ENCODE measurements at places on chromosomes 16 and 17.

GRCh38 chr17:40060887-40061608, 1.7 kb upstream of the THRA start:
- no peak for DNase-seq

DNA sequence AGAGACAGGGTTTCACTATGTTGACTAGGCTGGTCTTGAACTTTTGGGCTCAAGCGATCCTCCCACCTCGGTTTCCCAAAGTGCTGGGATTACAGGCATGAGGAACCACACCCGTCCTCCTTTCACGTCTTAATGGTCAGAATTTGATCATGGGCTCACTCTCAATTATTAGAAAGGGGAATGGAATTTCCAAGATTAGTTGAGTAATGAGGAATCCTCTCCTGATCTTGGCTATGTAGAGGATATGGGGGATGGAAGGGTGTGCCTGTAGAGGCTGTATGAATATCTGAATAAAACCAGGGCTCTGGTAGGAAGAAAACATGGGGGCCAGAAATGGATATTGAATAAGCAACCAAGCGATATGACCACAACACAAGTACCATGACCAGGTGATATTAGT, 25.9 kb upstream of the SMURF2 start:
- DNase-seq = peak; percentile 82

GRCh38 chr16:85348911-85349334, 236.7 kb upstream of the CIBAR2 start:
- DNase-seq = no peak

GRCh38 chr17:9444687-9445086, 130.9 kb downstream of the STX8 start:
- DNase-seq = peak; percentile 44

- peak; percentile 40 for DNase-seq
Observed at GRCh38 chr16:69123910-69124309, 8.5 kb downstream of the CHTF8 start.

- no peak for DNase-seq
Observed at GRCh38 chr17:43324205-43324893, 74.4 kb upstream of the ARL4D start.

GRCh38 chr17:58271216-58271931, 9.4 kb downstream of the MPO start:
- no peak for DNase-seq

DNA sequence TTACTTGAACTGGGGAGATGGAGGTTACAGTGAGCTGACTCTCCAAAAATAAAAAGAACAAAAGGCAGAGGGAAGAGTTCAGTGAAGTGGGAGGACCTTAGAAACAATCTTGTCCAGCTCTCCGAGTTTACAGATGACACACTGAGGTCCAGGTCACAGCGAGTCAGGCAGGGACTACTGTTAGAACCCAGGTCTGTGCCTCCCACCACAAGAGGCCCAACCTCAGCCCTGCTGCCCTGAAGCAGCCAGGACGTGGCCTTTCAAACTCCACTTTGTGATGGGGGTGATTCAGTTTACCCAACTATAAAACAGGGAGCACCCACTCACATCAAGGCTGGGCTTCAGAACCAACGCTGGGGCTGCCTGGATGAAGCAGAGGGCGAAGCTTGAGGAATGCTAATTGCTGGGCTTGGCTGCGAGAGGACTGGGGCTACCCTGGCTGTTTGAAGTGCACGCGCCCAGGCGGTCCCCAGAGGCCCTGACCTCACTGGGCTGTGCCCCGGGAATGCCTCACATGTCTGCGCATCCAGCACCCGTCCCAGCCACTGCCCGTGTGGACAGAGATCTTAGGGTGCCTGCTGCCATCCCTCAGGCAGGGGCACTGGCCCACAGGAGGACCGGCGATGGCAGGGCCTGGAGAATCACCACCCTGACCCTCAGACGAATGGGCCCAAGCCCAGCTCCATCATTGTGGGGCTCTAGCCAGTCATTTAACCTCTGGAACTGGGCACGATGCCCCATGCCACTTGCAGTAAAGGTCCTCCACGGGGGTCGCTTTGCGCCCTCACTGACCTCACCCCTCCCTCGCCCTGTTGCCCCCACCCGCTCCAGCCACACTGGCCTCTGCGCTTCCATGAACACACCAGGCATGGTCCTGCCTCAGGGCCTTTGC, 11.4 kb downstream of the SLC5A10 start:
- no peak for DNase-seq

GRCh38 chr17:65328567-65328966, 191.4 kb downstream of the RGS9 start:
- DNase-seq = no peak

GRCh38 chr17:79223471-79223870, 148.8 kb downstream of the ENGASE start:
- no peak for DNase-seq

- DNase-seq = no peak
Observed at GRCh38 chr16:785563-786535, 2.3 kb downstream of the RPUSD1 start.

DNA sequence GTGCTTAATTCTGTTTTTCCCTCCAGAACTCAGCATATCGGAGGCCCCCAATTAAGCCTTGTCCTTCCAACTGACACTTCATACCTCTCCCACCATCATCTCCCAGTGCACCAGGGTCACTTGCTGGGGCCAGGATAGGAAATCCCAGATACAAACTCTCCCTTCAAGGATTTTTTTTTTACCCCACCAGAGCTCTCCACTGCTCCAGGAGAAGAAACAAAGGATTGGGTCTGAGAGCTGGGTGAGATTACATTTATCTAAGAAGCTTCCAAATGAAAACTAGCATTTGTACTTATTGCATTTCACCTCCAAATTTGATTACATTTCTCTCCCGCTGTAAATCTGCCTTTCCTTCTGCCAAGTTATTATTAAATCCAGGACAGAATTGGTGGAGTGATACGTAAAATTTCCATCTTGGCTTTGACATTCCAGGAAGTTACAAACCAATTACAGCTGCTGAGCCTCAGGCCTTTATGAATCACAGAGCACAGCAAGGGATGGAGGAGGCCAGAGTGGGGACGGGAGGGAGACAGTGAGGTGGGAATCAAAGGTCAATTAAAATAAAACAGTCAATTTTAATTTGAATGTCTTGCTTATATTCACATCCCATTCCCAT, 123.5 kb downstream of the USP31 start:
- no peak for DNase-seq

GRCh38 chr17:63596856-63597586, 3.7 kb upstream of the TACO1 start:
- DNase-seq = no peak

GRCh38 chr17:42129109-42129837, 6.7 kb downstream of the HSPB9 start:
- no peak for DNase-seq

GRCh38 chr16:48596326-48596725, 13.7 kb downstream of the N4BP1 start:
- DNase-seq = no peak

GRCh38 chr17:75844530-75845057, 390 bp upstream of the UNC13D start:
- DNase-seq = no peak

DNA sequence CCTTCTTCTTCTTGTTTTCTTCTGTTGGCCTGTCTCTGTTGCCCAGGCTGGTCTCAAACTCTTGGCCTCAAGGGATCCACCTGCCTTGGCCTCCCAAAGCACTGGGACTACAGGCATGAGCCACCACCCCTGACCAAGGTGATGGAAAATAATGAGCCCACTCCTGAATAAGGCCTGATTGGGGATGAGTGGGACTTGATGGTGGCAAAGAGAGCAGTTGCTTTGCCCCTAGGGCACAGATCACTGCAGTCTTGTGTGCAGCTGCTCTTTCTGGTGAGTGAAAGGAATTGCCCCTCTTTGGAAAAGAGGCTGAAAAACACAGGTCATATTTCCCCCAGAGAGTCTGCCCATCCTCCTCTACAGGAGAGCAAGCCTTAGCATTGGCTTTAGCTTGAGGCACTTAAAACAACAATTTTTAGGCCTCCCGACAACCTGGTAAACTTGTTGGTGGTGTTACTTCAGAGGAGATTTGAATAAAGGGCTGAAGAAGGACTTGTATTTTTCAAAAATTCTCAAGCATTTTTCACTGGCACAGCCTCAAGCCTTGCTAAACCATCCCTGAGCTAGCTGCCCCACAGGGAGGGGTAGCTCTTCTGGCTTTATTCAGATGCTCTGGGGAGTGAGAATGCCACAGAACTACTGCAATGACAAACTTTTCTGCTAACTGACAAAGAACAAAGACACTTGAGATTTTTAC, 6.1 kb upstream of the PDP2 start:
- peak; percentile 58 for DNase-seq

DNA sequence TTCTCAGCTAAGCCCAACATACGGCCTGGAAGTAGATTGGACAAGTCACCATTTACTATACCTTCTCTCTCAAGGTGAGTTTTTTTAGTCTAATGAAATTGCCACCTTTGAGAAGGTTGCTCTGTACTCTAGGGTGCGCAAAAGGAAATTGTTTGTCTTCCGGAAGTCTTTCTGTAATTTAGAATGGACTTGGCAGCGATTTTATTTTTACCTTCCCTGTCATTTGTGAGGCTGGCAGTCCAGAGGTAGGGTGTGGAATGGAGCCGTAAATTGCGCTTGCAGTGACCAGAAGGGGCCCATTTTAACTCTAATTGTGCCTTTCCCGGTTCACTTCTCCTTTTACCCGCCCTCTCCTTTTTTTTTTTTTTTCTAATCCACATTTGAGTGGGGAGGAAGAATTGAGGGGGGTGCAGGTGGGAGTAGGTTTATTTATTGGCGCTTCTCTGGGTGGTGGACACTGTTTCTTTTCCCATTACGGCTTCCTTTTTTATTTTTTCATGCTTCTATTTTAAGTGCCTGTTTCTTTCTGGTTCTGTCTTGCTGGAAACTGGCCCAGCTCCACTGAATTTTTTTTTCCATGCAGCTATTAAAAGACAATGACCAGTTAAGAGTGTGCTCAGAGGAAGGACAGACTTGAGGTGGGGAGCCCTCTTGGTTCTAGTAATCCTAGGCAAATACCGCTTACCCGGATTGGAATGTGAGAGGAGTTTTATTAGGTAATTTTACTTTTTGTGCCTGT, 89.7 kb upstream of the CLEC18A start:
- peak; percentile 82 for DNase-seq

- DNase-seq = peak; percentile 18
Observed at GRCh38 chr16:78705694-78706093, 606.2 kb downstream of the WWOX start.

DNA sequence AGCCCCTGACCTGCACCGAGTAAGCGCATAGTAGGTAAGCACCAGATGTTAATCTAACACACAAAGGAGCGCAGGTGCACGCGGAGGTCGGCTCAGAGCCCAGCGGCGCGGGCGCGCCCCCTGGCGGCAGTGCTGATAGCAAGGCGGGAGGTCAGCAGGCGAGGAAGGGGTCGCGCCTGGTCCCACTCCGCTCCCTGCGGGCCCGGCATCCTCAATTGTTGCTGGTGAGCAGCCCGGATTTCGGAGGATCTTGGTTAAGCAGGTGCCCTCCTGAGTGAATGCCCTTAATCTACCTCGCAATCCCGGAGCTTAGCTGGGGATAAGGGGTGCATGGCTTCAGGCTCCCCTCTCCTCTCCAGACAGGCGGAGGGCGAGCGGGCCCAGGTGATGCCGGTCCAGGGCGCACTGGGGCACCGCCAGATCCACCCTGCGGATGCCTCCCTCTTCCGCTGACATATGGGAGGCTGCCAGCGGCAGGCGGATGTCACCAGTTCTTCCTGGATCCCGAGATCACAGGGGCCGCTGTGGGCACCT, 4.0 kb upstream of the WNT3 start:
- no peak for DNase-seq

GRCh38 chr17:28443901-28444638, 29.4 kb upstream of the SLC13A2 start:
- DNase-seq = no peak

- DNase-seq = no peak
Observed at GRCh38 chr16:27310576-27311447, 3.0 kb upstream of the IL4R start.

- no peak for DNase-seq
Observed at GRCh38 chr16:66900721-66901441, 17.8 kb downstream of the CDH16 start.

DNA sequence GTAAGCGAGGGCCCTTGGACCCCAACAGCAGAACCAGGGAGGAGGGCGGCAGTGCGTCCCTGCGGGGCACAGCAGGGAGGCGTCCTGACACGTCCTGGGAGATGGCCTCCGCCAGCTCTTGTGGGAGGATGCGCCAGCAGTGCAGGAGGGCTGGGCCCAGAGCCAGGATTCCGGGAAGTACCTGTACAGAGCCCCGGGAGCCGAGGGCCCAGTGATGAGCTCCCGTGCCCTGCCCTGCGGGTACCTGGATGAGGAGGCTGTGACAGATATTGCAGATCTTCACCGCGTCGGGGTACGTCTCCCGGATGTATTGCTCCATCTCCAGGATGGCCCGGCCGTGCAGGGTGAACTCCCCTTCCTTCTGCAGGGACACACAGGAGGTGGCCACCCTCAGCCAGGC, 23.1 kb downstream of the KDM8 start:
- DNase-seq = no peak

DNA sequence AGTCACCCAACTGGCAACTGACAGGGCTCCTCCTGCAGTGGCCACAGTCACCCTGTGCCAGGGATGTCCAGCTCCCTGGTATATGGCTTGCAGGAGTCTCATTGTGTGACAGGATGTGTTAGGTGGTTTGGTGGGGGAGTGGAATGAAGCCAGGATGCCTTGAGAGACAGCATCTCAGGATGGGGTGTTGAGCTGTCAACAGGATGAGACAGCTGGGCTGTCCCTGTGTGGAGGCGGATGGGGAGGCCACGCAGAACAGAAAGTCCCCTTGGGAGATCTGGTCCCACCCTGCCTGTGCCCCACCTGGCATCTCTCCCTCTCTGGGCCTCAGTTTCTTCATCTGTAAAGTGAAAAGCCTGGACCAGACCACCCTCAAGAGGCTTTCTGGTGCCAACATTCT, 9.5 kb upstream of the ZNF469 start:
- no peak for DNase-seq

DNA sequence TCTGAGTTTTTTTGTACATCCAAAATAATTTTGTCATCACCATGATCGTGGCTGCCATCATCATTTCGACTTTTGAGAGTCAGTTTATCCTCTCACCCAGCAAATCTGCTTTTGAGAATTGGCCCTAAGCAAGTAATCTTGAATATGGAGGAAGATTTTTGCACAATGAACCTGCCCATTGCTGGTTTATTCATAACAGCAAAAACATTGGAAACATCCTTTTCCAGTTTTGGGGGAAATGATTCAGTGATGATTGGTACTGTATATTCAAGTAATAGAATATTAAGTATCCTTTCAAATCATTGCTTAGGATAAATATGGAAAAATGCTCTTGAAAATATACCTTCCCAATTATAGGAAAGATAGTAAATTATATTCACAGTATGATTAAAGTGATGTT, 53.1 kb downstream of the PRKCA start:
- DNase-seq = no peak

DNA sequence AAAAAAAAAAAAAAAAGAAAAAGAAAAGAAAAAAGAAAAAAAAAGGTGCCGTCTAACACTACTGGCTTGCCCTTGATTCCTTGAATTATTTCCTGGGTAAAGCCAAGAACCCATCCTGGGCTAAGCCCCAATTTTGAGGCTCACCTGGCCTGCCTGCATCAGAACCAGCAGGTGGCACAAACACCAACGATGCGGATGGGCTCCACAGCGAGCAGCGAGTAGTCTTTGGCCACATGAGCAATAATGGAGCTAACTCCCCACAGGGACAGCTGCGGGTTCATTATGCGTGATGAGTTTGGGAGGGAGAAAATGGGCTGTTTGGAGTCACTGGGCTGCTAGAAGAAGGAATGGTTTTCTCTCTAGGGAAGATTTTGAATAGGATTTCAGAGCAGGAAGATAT, 91.1 kb downstream of the ASIC2 start:
- no peak for DNase-seq

Measured in astrocyte (in vitro differentiated cells and primary cell).